Chondrocyte (in vitro differentiated cells): ENCODE measurements at places on chromosomes 1 and 21.

- no peak for DNase-seq
Measured at GRCh38 chr1:19640363-19641316, 3.5 kb upstream of the NBL1 start.

GRCh38 chr21:45502006-45502345, 40.3 kb downstream of the SLC19A1 start:
- peak; percentile 75 for DNase-seq

GRCh38 chr1:3651026-3651929, 1.0 kb upstream of the TP73 start:
- DNase-seq: peak; percentile 81

DNA sequence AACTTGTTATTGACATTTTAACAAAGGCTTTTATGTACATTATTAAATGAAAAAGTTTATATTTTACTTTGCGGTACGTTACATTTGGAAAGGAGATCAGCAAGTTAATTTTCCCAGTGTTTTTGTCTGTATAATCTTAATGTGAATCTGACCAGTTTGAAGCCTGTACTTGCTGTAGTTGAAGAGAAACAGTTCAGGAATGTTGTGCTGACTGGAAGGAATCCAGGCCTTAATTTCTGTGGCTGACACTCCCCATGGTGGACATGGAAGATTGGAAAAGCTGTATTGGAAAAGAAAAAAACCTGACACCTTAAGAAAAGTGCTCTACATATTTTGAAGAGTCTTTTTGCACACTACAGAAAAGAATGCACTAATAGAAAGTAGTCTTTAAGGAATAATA, 15.5 kb downstream of the LEPR start:
- no peak for DNase-seq

DNA sequence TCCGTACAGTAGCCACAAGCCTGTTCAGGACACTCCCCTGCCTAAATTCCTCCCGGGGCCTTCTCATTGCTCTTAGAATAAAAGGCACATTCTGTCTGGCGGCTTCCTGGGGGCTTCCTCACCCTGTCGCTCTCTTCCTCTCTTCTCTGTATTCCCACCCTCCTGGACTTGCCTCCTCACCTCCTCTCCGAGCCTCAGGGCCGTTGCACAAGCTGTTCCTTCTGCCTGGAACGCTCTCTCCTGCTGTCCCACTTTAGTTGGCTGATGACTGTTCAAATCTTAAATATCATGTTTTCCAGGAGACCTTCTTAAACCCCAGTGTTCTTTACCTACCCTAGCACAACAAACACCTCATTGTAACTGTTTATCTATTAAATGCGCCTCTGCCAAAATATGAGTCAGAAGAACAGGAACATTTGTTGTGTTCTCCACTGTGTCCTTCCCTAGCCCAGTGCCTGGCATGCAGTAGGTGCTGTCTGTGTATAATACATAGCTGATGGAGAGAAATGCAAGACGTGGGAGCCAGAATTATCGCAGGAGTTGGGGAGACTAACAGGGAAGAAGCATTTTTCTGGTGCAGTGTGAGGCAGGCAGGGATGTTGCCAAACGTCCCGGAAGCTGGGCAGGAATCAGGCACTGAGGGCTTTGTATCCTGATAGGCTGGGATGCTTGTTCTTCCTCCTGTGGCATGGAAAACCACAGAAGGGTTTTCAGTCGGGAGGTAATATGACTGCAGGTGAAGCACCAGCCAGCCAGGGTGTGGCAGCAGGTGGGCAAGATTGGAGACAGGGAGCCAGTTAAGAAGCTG, 24.1 kb upstream of the THRAP3 start:
- DNase-seq: no peak

GRCh38 chr1:111911776-111912515, 77.5 kb downstream of the KCND3 start:
- DNase-seq: no peak

- no peak for DNase-seq
Measured at GRCh38 chr1:224656392-224656791, 40.3 kb downstream of the CNIH3 start.

DNA sequence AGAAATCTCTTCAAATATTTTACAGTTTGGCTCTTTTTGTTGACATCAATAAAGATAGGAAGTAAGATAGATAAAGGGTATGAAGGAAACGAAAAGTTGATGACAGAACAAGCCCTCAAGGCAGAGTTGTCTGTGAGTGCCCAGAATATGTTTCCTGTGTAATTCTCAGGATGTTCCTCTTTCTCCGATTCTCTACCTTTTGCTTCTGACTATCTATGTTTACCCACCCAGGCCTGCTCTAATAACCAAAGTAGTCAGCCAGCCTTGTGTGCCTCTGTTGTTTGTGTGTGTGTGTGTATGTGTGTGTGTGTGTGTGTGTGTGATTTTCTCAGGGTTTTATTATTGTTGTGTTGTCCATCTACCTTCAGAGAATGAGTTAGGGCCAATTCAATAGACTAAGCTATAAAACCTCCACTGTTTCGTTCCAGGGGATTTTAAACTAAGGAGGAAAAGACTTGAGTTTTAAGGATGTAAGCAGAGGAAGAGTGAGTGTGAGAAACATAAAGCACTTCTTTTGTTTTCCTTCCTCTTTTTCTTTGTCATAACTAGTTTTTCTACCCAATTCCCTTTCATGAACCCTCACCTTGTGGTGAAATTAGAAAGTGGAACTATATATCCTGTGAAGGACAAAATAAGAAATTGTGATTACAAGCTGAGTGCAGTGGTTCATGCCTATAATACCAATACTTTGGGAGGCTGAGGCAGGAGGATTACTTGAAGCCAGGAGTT, 627.4 kb upstream of the NR5A2 start:
- DNase-seq: no peak
